Activated CD8-positive, alpha-beta memory T cell treated with anti-CD3 and anti-CD28 coated beads for 24 hours (primary cell): ENCODE measurements at places on chromosomes 16 and 17.

GRCh38 chr16:29696881-29697331 lies 17.9 kb downstream of the QPRT start:
- DNase-seq = no peak

- DNase-seq = no peak
Observed at GRCh38 chr16:81765111-81765919, 13.8 kb upstream of the PLCG2 start.

GRCh38 chr17:309361-309888 lies 43.2 kb downstream of the RPH3AL start:
- no peak for DNase-seq

GRCh38 chr16:19822533-19822932 lies 62.1 kb downstream of the GPRC5B start:
- no peak for DNase-seq

DNA sequence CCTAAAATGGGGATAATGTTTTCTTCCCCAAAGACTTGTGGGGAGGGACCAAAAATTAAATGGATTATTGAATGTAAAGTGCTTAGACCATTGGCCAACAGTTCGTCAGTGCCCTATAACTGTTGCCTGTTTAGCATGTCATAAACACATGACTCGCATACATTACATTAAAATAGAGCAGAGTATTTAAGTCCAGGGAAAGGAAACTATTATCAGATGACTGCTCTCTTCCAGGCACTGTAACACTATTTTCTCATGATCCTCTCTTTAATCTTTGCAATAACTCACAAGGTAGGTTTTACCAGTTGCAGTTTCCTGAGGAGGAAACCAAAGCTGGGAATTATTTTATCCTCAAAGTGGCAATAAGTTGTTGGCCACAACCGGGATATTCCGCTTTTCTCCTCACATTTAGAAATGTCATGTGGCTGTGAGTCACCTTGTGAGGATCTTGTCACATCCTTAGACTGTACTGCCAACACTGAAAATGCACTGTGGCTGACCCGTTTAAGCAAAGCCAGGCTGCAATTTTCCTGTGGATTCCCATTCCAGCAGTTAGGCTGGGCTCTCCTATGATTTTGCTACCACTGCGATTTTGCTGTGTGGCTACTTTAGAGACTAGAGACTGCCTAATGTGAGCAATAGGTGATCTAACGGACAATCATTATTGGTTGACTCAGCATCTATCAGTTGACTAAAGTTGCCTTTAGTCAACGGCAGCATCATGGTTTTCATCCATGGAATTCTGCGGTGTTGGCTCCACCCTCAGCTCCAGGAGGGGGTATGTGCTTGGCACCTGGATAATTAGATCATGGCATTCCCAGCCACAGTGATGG lies 58.3 kb upstream of the DHX40 start:
- no peak for DNase-seq

DNA sequence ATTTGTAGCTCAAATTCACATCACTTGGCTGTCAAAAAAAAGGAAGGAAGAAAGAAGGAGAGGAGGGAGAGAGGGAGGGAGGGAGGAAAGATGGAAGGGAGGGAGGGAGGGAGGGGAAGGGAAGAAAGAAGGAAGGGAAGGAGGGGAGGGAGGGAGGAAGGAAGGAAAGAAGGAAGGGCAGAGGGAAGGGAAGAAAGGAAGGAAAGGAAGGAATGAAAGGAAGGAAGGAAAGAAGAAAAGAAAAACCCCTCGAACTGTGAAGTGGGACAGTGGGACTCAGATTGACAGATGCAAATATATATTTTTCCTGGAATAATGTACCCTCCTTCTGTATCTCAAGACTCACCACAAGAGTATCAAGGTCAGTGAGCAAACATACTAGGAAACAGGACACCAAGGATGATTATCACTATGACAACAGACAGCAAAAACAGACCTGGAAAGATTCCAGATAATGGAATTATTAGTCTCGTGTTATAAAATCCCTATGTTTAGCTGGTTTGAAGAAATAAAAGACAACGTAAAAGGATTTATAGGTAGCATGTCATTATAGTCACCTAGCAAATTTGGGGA lies 24.2 kb upstream of the ABCA3 start:
- no peak for DNase-seq

DNA sequence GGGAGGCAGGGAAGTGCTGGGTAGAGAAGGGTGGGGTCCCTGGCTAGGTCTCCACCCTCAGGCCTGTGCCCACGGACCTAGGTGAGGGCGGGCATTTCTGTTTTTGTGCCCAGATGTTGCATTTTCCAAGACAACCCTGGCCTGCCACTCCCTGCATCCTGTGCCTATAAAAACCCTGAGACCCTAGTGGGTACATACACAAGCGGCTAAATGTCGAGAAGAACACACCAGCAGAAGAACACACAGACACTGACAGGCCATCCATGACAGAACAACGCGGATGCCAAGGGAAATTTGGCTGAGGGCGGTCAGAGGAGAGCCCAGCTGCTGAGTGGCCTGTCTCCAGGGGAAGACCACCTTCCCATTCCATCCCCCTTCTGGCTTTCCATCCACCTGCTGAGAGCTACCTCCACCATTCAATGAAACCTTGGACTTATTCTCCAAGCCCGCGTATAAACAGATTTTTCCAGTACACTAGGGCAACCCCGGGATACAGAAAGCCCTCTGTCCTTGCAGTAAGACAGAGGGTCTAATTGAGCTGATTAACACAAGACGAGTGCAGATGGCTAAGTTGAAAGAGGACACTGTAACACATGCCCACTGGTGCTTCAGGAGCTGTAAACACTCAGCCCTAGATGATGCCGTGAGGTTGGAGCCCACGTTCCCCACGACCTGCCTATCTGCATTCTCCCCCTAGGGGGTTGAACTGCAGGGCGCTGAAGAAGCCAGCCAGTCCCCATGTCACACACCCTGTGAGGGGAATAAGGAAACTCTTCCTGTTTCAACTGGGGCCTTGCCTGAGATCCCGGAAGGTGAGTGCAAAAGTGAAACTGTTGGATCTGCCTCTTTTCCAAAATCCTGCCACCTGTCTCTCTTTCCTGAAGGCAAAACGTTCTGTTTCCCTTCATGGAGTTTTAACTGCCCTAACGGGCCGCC lies 147.2 kb upstream of the COX10 start:
- DNase-seq = no peak

GRCh38 chr16:87636050-87636684 lies 33.9 kb downstream of the JPH3 start:
- DNase-seq = peak; percentile 91

- DNase-seq = no peak
Observed at GRCh38 chr16:67541391-67542263, 13.0 kb downstream of the RIPOR1 start.

DNA sequence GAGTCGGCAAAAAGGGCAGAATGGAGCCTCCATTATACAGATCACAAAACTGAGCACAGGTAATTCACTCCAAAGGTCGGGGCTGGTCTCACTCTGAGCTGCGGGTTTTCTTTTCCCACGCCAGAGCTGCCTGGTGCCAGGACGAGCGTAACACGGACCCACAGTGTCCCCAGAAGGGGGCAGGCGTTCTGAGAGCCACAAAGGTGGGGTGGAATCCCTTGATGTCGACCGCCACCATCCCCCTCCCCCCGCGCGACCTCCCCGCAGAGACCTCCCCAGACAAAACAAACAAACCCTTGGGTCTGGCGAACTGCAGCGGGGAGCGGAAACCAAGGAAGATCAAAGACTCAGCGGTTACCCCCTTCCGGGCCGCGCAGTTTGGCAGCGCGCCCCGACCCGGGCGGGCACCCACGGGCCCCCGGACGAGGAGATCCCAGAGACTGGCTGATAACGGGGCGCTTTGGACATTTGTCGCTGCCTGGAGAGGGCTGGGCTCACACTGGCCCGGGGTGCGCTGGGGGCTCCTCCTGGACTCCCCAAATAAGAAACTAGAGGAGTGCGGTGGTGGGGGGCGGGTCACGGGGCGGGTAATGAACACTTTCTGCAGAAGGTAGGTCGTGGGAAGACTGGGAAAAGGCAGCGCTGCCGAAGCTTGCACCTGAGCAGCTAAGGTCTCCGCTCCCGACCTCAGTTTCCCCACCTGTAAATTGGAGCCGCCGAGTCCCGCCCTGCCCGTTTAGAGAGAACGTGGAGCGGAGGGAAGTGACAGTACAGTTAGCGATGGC lies 664 bp upstream of the NKD1 start:
- peak; percentile 85 for DNase-seq

- DNase-seq = no peak
Observed at GRCh38 chr16:15572329-15573001, 70.5 kb downstream of the MARF1 start.
